ENCODE measurements at places on chromosomes 11 and 22. TPM values are rescaled to one million over a fixed set of nuclear protein-coding genes. Genes with fewer than 3 reads are reported as not detected.

Gene P4HA3
- 2.5 TPM for total RNA-seq

Gene OR5AN1
- not detected for total RNA-seq

- DNase-seq = no peak
Observed at GRCh38 chr11:11380883-11381282, 27.8 kb upstream of the CSNK2A3 start.

DNA sequence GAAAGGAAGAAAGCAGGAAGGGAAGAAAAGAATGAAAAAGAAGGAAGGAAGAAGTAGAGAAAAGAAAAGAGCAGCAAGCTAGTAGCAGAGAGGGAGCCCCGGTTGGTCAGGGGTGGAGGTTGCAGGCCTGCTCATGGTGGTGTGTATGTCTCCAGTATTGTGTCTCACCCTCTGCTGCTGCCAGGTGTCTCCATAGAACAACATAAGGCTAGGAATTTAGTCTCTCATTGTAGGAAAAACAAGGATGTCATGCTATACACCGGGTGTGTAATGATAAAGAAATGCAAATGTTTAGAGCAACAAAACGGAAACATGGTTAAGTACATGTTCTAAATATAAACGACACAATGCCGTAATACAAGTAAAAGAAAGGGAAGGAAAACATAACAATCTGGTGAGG lies 342.5 kb downstream of the NTM start:
- DNase-seq = no peak

Gene ATXN10
- 116 TPM for total RNA-seq

Gene RGL4
- total RNA-seq = not detected

- DNase-seq = no peak
Observed at GRCh38 chr22:35960854-35961253, 67.8 kb downstream of the RBFOX2 start.

- DNase-seq = no peak
Observed at GRCh38 chr22:18005201-18005926, 19.0 kb downstream of the MICAL3 start.

Gene KBTBD3
- total RNA-seq = 2.9 TPM

DNA sequence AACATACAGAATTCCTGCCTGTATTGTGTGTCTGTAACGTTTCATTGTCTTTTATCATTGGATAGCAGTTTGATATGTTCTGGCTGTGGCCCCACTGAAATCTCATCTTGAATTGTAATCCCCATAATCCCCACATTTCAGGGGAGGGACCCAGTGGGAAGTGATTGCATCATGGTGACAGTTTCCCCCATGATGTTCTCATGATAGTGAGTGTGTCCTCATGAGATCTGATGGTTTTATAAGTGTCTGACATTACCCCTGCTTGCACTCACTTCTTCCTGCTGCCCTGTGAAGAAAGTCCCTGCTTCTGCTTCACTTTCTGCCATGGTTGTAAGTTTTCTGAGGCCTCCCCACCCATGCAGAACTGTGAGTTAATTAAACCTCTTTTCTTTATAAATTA lies 19.6 kb upstream of the MTMR2 start:
- no peak for DNase-seq

DNA sequence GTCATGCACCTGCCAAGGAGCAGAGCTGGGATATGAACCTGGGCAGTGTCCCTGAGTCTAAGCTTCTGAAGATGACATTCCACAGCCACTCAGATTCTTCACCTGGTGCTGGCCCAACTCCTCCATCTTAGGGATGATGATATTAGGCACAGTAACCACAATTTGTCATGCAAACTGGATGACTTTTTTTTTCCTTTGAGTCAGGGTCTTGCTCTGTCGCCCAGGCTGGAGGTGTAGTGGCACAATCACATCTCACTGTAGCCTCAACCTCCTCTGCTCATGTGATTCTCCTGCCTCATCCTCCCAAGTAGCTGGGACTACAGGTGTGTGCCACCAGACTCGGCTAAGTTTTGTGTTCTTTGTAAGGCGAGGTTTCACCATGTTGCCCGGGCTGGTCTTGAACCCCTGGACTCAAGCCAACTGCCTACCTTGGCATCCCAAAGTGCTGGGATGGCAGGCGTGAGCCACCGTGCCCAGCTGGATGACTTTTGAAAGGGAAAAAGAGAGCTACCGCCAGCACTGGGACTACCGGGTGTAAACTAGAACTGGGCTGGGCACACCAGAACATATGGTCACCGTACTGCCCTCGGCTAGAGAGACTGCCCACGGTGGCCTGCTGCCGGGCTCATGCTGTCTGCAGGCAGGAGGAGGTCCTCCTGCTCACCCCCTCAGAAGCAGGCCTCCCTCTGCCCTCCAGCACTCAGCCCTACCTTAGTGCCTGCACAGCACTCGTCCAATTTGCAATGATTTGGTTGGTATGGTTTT lies 77.7 kb downstream of the NAT10 start:
- no peak for DNase-seq

Gene OR56A3
- total RNA-seq = 0.11 TPM

DNA sequence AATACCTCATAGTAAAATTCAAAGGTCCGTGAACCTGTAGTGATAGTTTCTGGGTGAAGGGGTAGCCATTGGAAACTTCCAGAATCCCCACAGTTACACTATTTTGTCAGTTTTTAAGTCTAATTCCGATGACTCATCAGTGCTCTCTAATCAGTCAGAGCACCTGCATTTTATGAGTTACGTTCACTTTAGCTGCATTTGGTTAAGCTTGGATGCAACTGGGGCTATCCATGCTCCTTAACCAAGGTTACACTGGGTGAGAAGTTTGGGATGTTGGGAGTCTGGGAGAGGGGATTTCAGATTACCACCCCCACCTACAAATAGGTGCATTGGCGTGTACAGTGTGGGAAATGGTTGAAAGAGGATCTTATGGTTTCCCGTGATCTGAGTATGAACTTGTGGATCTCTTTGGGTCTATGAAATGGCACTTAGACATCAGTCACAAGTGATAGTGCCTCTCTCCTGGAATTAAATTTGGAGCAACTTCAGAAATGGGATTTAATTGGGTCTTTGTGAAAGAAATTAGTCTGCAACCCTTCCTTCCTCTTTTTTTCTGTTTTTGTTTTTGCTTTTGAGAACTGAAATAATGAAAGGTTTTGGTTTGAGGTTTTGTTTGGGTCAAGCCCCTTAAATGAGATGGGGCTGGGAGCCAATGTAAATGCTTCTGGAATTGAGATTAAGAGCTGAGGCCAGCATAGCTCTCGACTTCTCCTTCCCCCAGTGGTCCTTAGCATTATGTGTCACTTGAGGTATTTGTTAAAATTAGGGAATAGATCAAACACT lies 31.5 kb downstream of the EHF start:
- DNase-seq = no peak

GRCh38 chr22:41752011-41752970 lies 48.2 kb upstream of the CCDC134 start:
- DNase-seq = no peak

Gene POTEH
- 3.8 TPM for total RNA-seq

GRCh38 chr22:25759825-25760231 lies 17.8 kb downstream of the MYO18B start:
- peak; percentile 93 for DNase-seq

Gene SLC5A1
- not detected for total RNA-seq

Gene OR51B5
- total RNA-seq = 0.11 TPM

Gene TMEM138
- total RNA-seq = 40.2 TPM

DNA sequence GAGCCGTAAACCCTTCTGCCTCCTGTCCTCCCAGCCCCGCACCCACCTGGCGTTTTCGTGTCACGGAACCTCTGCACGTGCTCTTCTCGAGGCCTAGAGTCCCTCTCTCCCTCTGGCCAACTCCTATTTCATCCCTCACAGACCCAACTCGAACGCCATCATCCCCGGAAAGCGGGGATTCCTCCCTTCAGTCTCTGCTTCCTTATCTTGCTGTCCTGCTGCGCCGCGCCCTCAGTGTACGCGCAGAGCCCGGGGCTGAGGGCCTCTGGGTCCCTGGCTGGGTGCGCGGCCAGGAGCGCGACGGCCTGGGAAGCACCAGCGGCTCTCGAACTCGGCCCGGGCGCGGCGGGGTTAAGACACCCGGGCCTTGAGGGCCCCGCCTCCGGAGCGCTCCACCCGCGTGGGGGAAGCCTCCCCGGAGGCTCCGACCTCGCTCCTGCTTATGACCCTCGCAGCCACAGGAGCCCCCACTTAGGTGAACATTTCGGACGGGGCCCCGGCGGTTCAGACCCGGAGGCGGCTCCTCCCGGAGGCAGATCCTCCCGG lies 398 bp upstream of the ATG16L2 start:
- peak; percentile 77 for DNase-seq

GRCh38 chr11:69450064-69450856 lies 31.2 kb upstream of the LINC01488 start:
- no peak for DNase-seq

GRCh38 chr11:130606781-130607511 lies 158.5 kb downstream of the ADAMTS15 start:
- DNase-seq = peak; percentile 46

Gene PSMD13
- total RNA-seq = 334 TPM

DNA sequence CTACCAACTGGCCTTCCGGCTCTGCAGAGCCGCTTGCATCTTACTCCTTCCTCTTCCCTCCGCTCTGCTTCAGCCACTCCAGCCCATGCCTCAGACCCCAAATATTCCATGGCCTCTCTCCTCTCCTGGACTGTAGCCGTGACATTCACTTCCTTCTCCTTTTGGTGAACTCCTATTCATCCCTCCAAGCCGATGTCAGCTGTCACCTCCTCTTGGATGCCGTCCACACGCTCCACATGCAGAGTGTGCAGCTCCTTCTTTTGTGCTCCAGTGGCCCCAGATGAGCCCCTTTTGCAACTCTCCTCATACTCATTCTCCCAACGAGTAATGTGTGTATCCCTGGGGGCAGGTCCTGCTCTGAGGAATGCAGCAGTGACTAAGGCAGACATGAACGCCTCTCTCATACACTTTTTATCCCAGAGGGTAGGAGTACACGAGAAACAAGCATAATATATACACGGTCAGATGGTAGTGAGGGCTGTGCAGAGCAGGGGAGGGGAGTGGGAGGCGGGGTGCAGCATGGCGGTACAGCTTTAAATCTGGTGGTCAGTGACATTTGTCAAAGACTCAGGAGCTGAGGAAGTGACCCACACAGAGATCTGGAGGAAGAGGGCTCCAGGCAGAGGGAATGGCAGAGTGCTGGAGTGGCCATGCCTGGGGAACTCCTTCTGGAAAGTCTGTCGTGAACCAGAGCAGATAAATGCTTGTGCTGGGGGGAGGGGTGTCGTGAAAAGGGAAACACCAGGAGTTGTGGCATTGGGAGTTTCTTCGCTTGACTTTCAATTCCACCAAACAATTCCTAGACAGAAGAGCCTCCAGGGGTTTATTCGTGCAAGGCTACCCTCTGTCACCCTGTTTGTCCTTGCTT lies 83.8 kb upstream of the ATXN10 start:
- peak; percentile 39 for DNase-seq

Gene GSTT2B
- total RNA-seq = 0.68 TPM

Gene SEC14L6
- 0.03 TPM for total RNA-seq

- DNase-seq = no peak
Observed at GRCh38 chr22:50536226-50536625, 6.4 kb upstream of the TYMP start.

DNA sequence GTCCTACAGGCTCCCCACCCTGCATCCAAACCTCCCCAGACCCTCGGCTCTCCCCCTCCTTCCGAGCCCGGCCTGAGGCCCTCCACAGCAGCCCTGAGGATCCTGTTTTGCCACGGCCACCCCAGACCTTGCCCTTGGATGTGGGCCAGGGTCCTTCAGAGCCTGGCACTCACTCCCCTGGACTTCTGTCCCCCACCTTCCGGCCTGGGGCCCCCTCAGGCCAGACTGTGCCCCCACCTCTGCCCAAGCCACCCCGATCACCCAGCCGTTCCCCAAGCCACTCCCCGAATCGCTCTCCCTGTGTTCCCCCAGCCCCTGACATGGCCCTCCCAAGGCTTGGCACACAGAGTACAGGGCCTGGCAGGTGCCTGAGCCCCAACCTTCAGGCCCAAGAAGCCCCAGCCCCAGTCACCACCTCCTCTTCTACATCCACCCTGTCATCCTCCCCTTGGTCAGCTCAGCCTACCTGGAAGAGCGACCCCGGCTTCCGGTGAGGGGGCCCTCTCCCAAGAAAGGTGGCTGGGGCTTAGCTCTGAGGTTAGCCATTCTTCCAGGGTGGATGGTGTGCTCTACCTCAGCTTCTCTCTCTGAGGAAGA lies 2.9 kb downstream of the INPP5J start:
- no peak for DNase-seq

- no peak for DNase-seq
Observed at GRCh38 chr22:31613286-31613903, 48.6 kb downstream of the PISD start.

DNA sequence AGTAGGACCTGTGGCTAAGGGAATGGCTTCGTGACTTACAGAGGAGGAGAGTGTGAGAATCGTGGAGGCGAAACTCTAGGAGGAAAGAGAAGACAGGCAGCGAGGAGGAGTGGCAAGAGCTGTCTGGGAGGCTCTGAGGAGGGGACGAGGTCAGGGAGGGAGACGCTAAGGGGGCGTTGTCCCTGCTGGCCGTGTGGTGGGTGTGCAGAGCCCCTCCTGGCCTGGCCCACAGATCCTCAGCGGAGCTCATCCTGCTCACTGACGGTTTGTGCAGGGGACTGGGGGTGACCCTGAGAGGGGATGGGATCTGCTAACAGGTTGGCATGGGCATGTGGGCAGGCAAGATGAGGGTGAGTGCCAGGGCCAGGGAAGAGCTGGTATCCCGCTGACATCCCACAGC lies 56.5 kb upstream of the PRR5 start:
- DNase-seq = no peak

Gene TSSK2
- not detected for total RNA-seq

Gene CSNK2A3
- 1.3 TPM for total RNA-seq

DNA sequence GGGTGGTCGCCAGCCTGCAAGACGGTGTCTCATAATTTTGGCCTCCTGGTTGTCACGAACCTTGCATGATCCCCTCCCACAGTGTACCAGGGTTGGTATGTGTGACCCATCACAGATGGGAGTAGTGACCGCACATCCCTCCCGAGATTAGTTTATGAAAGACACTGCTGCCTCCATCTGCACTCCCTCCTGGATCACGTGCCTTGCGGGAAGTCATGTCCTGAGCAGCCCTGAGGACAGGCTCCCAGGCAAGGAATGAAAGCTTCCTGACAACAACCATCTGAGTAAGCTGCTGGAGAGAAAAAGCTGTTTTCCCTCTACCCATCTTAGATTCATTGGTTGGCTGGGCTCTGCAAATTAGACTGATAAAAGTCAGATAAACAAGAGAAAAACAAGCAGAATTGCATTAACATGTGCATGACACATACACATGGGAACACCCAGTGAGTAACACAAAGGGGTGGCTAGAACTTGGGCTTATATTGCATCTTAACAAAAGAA lies 14.4 kb upstream of the PAMR1 start:
- no peak for DNase-seq
